Naive thymus-derived CD4-positive, alpha-beta T cell (primary cell): ENCODE measurements at places on chromosomes 4 and X. TPM values are rescaled to one million over a fixed set of nuclear protein-coding genes. Genes with fewer than 3 reads are reported as not detected.

GRCh38 chr4:52704133-52704532 lies 45.0 kb upstream of the USP46 start:
- no peak overlapping the region for H3K4me3 ChIP-seq
- no peaks in the 10 kb centered on the region for H3K27me3 ChIP-seq
- H3K27ac ChIP-seq: no peak overlapping the region
- no peaks in the 10 kb centered on the region for H3K4me1 ChIP-seq

DNA sequence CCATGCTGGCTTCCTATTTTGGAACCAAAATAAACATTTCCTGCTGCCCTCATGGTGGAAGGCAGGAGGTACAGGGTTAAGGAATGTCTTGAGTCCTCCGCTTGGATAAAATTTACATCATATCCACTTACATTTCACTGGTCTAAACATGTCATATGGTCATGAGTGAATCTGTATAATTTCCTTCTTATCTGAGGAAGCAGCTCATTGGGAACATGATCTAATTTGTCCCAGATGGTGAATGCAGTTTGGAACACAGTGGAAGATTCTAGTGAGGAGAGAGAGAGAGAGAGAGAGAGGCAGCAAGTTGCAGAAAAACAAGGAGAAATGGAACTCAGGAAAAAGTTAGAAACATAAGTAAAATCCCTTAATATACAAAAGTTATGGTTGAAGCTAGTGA lies 46.8 kb downstream of the MXRA5 start:
- no peak for DNase-seq
- H3K27me3 ChIP-seq: no peaks in the 10 kb centered on the region
- no peak overlapping the region for H3K4me3 ChIP-seq
- H3K4me1 ChIP-seq: no peaks in the 10 kb centered on the region
- H3K27ac ChIP-seq: no peak overlapping the region
- no peaks in the 10 kb centered on the region for H3K36me3 ChIP-seq

- no peak overlapping the region for H3K27ac ChIP-seq
- DNase-seq: no peak
- no peaks in the 10 kb centered on the region for H3K4me1 ChIP-seq
- H3K27me3 ChIP-seq: no peaks in the 10 kb centered on the region
- H3K4me3 ChIP-seq: no peak overlapping the region
- no peaks in the 10 kb centered on the region for H3K36me3 ChIP-seq
These were observed 25.7 kb upstream of the UGT2B7 start for GRCh38 chr4:69070590-69070989.

DNA sequence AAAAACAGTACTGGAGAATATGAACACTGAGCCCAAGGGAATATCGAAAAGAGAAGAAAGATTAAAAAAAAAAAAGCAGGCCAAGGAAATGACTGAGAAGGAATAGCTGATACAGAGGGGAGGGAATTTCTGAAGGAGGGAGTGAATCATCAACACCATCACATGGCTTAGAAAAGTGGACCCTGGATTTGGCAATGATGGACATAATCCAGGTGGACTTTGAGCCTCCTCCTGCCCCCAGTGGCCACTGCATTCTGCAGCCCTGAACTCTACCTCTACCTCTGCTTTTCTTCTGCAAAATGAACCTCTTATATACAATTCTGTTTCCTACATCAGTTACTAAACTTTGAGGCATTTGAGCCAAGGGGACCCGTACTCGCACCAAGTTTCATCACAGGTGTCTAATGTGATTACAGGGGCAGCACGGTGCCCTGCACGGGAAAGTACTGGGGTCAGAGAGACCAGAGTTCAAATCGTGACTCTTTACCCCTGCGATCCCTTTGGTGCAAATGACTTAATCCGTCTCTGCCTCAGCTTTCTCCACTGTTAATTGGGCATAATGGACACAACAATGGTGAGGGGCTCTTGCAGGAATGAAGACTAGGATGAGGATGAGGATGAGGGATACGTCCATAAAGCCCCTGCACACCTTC lies 1.1 kb downstream of the OCIAD2 start:
- H3K27me3 ChIP-seq: no peaks in the 10 kb centered on the region
- H3K27ac ChIP-seq: peak overlapping the region; percentile 82
- H3K4me1 ChIP-seq: peaks cover 33% of the 10 kb centered on the region
- peaks cover 31% of the 10 kb centered on the region for H3K36me3 ChIP-seq

- H3K27ac ChIP-seq: no peak overlapping the region
- DNase-seq: no peak
- H3K4me3 ChIP-seq: no peak overlapping the region
- H3K36me3 ChIP-seq: no peaks in the 10 kb centered on the region
These were observed 52.2 kb upstream of the HGFAC start for GRCh38 chr4:3389233-3390215.

DNA sequence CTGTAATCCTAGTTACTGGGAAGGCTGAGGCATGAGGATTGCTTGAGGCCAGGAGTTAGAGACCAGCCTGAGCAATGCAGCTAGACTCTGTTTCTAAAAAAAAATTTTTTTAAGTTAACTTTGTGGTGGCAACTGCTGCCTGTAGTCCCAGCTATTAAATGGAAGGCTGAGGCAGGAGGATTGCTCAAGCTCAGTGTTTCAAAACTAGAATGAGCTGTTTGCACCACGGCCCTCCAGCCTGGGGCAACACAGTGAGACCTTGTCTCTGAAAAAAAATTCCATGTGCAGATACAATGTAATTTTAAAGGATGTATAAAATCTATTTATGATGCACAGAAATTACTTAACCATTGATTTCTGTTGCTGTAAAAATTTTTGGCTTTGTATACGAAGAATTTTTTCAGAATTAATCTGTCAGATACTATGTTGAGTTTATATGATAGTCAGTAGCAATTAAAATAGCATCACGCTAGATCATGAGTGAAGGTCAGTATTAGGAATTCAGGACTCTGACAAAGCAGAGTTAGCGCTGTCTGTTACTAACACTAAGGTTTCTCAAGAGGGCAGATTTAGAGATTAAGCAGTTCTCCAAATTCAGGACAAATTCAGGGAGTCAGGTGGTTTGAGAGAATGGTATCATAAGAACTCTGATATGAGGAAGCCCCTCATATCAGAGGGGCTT lies 8.3 kb upstream of the AGA start:
- H3K36me3 ChIP-seq: no peaks in the 10 kb centered on the region
- H3K4me1 ChIP-seq: no peaks in the 10 kb centered on the region
- no peak overlapping the region for H3K27ac ChIP-seq
- no peak for DNase-seq
- no peaks in the 10 kb centered on the region for H3K27me3 ChIP-seq

GRCh38 chr4:180280726-180281297 lies 1962.4 kb upstream of the TENM3 start:
- no peaks in the 10 kb centered on the region for H3K4me1 ChIP-seq
- H3K4me3 ChIP-seq: no peak overlapping the region
- no peaks in the 10 kb centered on the region for H3K36me3 ChIP-seq
- DNase-seq: no peak
- H3K27me3 ChIP-seq: no peaks in the 10 kb centered on the region

The SLAIN2 gene
- 17.8 TPM for polyA plus RNA-seq

DNA sequence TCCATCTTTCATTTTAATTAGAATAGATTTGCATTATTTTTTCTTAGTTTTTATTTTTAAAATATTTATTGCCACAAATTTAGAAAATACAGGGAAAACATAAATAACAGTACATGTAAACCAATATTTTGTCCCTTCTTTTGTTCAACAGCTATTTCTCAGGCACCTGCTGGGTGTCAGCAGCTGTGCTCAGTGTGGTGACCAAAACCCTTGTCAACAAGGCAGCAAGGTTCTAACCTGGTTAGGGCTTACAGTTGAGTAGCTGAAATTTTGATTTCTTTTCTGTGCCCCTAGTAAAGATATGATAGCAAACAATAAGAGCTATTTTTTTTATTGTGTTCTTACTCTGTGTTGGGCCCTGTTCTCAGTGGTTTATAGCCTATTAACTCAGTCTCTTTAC lies 128.1 kb downstream of the PTTG2 start:
- H3K36me3 ChIP-seq: peaks cover 18% of the 10 kb centered on the region
- no peaks in the 10 kb centered on the region for H3K27me3 ChIP-seq
- no peaks in the 10 kb centered on the region for H3K4me1 ChIP-seq
- no peak for DNase-seq
- H3K4me3 ChIP-seq: no peak overlapping the region
- no peak overlapping the region for H3K27ac ChIP-seq

The SRPX gene
- polyA plus RNA-seq: not detected

The CD99 gene
- 153 TPM for polyA plus RNA-seq

DNA sequence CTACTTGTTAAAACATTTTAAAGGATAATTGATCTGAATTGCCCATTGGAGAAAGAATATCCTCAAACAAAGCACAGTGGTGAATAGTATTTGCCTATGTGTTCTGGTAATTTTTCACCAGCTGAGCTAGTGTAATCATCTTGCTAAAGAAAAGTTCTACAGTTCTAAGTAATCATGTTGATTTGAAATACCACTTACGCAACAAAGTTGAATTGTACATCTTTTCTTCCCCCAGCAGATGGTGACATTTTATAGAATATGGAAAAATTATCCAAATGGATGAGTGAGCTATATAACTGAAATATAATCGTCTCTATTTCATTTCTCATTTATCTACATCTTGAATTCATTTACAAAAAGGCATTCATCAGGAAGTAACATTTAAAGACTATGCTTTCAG lies 9.7 kb upstream of the ZNF674 start:
- no peaks in the 10 kb centered on the region for H3K27me3 ChIP-seq
- no peaks in the 10 kb centered on the region for H3K36me3 ChIP-seq
- DNase-seq: no peak
- no peaks in the 10 kb centered on the region for H3K4me1 ChIP-seq
- no peak overlapping the region for H3K27ac ChIP-seq

- no peak for DNase-seq
- H3K4me1 ChIP-seq: no peaks in the 10 kb centered on the region
- H3K4me3 ChIP-seq: no peak overlapping the region
- H3K36me3 ChIP-seq: no peaks in the 10 kb centered on the region
- no peak overlapping the region for H3K27ac ChIP-seq
- H3K27me3 ChIP-seq: no peaks in the 10 kb centered on the region
These were observed 25.3 kb upstream of the CT45A1 start for GRCh38 chrX:135688137-135688536.

DNA sequence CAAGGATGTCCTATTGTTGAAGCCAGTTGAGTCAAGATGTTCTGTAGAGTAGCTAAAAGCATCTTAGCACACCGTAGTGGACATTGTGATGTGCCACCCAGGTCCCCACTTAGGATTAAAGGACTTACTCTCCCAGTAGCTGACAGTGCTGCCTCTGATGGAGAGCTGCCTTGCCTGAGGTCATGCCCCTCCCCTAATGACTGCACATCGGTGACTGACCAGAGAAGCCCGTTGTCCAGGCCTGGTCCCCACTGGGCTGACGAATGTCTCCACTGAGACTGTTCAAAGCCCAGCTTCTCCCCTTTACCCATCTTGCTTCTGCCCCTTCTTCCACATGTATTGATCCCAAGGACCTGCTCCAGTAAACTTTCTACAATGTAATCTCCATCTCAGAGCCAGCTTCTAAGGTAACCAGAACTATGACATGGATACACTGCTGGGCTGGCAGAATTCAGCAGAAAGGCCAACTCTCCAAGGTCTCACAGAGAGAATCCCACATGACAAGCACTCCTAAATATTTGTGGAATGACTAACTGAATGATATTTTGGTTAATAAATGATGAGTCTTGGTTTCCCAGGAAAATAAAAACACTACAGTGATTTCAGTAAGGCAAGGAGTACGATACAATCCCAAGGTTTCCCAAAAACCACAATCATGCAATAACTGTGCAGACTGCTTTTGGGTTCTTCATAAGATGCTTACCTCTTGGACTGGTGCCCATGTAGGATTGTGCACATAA lies 82.4 kb upstream of the TMEM150C start:
- no peaks in the 10 kb centered on the region for H3K27me3 ChIP-seq
- DNase-seq: no peak
- H3K4me1 ChIP-seq: no peaks in the 10 kb centered on the region

GRCh38 chrX:76148753-76149152 lies 24.1 kb upstream of the PBDC1 start:
- H3K27ac ChIP-seq: peak overlapping the region; percentile 78
- peaks cover 14% of the 10 kb centered on the region for H3K4me1 ChIP-seq
- H3K36me3 ChIP-seq: no peaks in the 10 kb centered on the region
- peak overlapping the region; percentile 32 for H3K4me3 ChIP-seq
- no peaks in the 10 kb centered on the region for H3K27me3 ChIP-seq

GRCh38 chr4:145527773-145528172 lies 46.1 kb downstream of the SMAD1 start:
- H3K27ac ChIP-seq: no peak overlapping the region
- no peak for DNase-seq
- H3K27me3 ChIP-seq: no peaks in the 10 kb centered on the region
- no peaks in the 10 kb centered on the region for H3K4me1 ChIP-seq
- no peak overlapping the region for H3K4me3 ChIP-seq

The NPY2R gene
- polyA plus RNA-seq: not detected

DNA sequence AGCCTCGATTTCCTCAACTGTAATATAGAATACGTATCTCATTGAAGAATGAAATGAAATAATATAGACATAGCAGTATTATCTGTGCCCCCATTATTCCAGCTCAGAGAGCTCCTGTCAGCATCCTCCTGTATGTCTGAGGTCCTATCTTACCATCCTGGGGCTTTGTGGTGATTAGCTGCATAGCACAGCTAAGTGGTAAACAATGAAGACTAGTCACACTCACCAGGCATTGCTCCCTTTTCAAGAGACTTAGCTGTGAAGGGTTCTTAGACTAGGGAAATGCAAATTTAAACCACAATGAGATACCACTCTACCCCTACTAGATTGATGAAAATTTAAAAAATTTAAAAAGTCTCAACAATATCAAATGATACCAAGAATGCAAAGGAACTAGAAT lies 172.9 kb downstream of the SLC39A8 start:
- H3K27ac ChIP-seq: no peak overlapping the region
- no peak for DNase-seq
- no peaks in the 10 kb centered on the region for H3K36me3 ChIP-seq
- H3K4me1 ChIP-seq: no peaks in the 10 kb centered on the region

DNA sequence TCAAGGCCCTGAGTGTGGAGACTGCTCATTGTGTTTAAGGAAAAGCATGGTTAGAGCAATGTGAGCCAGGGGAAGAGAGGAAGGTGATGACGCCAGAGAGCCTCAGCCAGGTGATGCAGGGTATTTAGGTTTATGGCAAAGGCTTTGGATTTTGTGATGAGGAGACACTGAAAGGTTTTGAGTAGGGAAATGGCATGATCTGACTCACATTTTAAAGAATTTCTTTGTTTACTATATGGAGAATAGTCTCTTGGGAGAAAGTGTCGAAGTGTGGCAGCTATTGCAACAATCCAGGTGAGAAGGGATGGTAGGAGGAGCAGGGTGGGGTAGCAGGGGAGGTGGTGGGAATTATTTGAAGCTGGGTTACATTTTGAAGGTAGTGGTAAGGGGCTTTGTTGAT lies 293.4 kb upstream of the IGFBP7 start:
- H3K4me3 ChIP-seq: no peak overlapping the region
- no peak for DNase-seq
- no peaks in the 10 kb centered on the region for H3K36me3 ChIP-seq
- H3K4me1 ChIP-seq: no peaks in the 10 kb centered on the region

DNA sequence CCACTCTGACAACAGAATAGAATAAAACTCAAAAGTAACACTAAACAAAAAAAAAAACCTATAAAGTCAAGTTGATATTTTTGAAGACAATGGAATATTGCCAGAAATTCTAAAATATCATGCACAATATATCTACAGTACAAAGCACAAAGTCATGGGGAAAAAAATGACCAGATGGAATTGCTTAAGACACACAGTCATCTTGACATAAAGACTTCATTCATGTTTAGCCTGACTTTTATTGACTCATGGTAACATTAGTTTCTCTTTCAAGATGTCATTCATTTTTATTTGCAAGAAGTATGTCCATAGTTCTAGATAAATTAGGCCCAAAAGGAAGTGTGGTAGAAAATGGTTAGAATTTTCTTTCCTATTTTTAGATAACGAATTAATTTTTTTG lies 259.1 kb downstream of the CAMK2D start:
- H3K36me3 ChIP-seq: peaks cover 23% of the 10 kb centered on the region
- no peak overlapping the region for H3K27ac ChIP-seq
- no peak overlapping the region for H3K4me3 ChIP-seq
- no peaks in the 10 kb centered on the region for H3K4me1 ChIP-seq

The USP51 gene
- 0.20 TPM for polyA plus RNA-seq
